Colonic mucosa (tissue), 4 donors: ENCODE measurements at places on chromosomes 7 and 10.
A peak's percentile ranks its signal among the peaks of the same experiment; 100 is the strongest.

- DNase-seq = peak; percentile 43
These were observed 101.1 kb downstream of the ELAPOR2 start for GRCh38 chr7:86958380-86958779.

- DNase-seq = no peak
These were observed 33.5 kb downstream of the EZH2 start for GRCh38 chr7:148850564-148850963.

DNA sequence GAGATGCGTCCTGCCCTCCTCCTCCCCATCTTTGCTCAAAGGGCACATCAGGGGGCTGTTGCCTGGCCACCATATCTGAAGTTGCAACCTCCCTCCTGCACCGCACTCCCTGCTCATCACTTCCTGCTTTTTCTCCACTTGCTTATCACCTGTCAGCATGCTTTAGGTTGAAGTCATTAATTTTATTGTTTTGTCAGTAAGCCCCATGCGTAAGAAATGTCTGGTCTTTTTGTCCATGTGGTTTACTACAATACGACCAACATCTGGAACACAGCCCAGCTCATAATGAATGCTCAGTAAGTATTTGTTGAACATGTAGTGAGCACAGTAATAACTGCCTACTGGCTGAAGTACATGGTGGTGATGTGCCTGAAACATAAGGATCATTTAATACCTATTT lies 71.6 kb upstream of the GJD4 start:
- DNase-seq = no peak

- DNase-seq = no peak
These were observed 89.6 kb downstream of the CACNB2 start for GRCh38 chr10:18229826-18230225.

- no peak for DNase-seq
These were observed 25.8 kb upstream of the FAM13C start for GRCh38 chr10:59387951-59388670.

DNA sequence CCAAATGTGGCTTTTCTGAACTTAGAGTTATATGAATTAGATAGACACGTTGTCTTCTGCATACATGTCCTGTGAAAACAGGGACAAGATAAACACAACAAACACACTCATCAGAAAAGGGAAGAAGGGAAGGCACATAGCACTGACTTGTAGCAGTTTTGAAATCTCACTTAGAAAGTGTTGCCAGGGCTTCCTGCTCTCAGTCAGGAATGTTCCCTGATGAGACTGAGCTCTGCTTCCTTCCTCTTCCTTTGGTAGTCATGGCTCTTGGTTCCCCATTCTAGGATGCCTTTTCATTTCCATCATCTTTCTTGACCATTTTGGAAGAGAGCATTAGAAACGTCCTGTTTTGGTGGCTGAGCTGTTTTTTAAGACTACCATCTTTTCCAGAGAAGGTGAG lies 233.8 kb upstream of the LYZL1 start:
- DNase-seq = no peak

GRCh38 chr10:75911426-75911825 lies 480.0 kb downstream of the LRMDA start:
- no peak for DNase-seq

GRCh38 chr10:49001870-49002672 lies 62.4 kb upstream of the LRRC18 start:
- DNase-seq = no peak

- no peak for DNase-seq
These were observed 189.8 kb downstream of the CTNNA3 start for GRCh38 chr10:67506083-67506756.

- no peak for DNase-seq
These were observed 1.8 kb upstream of the IGF2BP3 start for GRCh38 chr7:23472046-23472445.

DNA sequence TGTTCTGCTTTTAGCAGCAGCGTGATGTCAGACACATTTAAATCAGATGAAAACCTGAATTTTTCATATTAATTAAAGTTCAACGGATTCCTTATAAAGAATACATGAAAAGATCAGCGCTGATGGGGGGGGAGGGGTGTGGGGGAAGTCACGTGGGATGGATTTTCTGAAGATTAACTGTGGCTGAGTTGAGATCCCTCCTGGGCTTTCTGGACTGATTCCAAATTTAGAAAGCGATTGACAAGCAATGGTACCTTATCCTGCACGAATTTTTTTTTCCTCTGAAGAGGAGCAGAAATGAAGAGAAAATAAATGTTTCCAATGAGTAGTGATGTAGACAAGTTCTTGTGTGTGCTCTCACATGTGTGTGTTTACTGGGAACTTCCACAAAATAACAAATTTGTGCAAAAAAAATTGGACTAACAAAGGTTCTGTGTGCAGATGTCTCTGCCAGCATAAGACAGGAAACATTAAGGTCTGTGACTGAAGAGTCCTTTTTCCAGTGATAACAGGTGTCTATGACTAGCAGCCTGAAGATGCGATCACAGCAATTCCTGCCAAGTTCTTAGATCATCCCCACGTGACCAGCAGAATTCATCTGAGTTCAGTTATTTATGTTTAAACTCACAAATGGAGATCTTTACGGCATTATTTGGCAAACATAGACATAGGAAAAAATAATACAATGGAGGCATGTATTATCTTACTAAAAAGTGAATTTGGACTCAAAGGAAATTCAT lies 585.2 kb upstream of the CELF2 start:
- no peak for DNase-seq

DNA sequence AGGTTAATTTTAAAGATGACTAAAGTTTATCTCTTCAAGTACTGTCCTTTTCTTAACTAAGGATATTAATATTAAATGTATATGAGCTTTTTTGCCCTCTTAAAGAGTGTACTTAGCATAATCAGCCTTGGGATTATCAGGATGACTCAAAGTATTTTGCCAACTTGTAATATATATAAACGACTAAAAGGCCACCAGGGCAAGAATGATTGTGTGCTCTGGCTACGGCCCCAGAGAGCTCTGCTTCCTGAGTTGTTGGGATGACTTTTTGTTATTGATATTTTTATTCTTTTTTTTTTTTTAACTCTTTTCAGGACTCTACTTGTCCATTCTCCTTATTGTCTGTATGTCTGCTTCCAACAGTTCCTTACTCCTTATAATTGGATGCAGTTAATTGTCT lies 14.8 kb upstream of the CHRM2 start:
- DNase-seq = no peak

GRCh38 chr10:86857128-86857721 lies 100.2 kb downstream of the MMRN2 start:
- no peak for DNase-seq

- DNase-seq = no peak
These were observed 3.1 kb upstream of the CAPZA2 start for GRCh38 chr7:116859323-116859722.

GRCh38 chr7:102146122-102146521 lies 140.5 kb upstream of the SH2B2 start:
- no peak for DNase-seq

DNA sequence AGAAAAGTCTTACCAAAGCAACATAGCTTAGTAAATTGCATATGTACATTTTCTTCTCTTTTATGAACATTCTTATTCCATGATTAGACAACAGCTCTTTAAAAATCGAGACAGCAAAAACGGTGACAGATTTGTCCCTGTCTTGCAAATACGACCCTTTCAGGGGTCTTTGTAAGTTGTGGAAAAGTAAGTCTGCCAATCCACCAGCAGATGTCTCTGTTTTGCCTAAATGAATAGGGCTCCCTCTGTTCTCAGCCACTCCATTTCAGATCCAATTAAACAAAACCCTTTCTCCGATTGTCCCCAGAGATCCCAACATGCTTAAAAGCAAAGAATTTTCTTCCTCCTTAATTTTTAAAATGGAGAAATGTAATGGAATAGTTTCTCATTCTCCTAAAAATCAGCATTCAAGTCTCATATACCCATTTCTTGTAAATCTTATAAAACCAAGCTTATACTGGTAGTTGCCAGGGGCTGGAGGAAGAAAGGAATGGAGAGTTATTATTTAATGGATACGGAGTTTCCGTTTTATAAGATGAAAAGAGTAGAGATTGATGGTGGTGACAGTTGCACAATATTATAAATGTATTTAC lies 61.0 kb upstream of the NFE2L3 start:
- no peak for DNase-seq

DNA sequence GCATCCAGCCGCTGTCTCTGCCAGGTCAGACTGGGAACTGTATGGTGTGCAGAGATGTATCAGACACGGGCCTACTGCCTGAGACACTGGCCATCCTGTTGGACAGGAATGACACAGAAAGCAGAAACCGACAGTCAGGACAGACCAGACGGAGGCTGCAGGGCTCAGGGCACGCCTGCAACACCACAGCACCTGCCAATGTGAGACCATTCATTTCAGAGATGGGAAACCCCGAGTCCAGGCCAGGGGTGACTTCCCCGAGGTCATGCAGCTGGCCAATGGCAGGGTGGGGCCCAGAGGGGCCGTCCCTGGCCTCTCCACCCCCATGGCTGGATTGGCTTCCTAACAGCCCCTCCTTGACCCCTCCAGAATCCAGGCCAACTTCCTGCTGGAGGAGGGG lies 34.7 kb downstream of the GRID1 start:
- DNase-seq = no peak

DNA sequence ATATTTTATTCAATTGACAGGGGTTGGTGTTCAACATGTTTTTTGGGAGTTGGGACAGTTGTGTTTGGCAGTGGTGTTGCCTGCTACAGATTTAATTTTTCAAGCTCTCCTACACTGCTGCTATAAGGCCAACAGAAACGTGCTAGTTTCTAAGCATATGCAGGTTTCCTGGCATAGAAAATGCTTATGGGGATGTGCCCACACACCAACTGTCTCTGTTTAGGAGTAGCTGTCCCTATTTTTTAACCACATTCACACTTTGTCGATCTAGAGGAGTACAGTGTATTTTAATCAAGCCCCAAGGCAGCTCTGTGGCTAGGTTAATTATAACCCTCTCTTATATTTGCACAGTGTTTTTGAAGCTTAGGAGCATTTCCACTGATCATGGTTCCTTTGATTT lies 28.6 kb downstream of the TMEM178B start:
- DNase-seq = no peak

- peak; percentile 78 for DNase-seq
These were observed 20.1 kb downstream of the MYL10 start for GRCh38 chr7:101608772-101609713.

GRCh38 chr10:33233221-33233620 lies 101.2 kb downstream of the NRP1 start:
- DNase-seq = no peak

DNA sequence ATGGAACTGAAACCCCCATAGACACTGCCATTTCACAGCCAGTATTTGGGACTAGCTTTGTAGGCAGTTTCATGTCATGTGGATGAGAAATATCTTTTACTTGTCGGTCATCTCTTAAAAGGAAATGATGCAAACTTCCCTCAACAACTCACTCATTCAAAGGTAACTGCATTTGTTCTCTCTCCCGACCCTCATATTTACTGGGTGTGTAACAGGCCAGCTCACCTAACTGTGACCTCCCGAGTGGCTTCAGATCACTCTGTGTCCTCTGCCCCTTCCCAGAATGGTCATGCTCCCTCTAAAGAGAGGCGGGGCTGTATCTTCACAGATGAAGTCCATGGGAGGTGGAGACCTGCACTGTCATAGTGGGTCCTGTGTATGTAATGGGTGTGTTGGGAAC lies 14.7 kb downstream of the LRRC18 start:
- no peak for DNase-seq

DNA sequence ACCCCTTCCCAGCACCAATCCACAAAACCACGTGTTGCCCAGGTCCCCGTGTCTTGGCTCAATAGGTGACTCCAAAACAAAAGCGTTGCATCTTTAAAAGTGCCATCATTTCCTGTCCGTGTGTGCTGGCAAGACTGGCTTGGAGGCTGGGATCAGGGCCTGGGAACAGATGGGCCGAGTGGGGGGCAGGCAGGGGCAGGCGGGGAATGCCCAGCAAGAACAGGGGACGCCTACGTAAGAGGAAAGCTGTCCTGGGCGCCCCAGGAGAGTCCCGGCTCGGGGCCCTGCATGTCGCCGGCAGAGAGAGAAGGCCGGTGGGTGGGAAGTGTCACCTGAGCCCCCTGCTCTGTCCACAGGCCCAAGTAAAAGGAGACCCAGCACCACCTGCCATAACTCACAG lies 86.5 kb downstream of the PAXIP1 start:
- no peak for DNase-seq

- DNase-seq = peak; percentile 24
These were observed 163.9 kb downstream of the JCAD start for GRCh38 chr10:29895456-29895855.

DNA sequence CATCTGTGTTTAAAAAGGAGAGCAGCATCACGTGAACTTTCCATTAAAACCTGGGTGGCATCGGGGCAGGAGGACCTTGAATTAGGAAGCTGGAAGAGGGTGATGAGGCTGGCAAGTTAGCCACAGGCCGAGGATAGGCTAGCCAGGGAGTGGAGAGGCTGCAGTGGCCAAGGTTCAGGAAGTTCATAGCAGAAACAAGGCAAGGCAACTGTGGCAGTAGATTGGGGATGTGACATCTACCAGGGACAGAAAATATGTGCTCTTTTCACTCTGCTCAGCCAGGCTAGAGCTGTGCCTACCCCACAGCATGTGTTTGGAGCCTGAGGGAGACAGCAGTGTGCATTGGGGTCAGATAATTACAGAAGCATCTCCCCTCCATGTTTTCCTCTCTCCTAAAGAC lies 2.2 kb upstream of the INPP5F start:
- DNase-seq = no peak

DNA sequence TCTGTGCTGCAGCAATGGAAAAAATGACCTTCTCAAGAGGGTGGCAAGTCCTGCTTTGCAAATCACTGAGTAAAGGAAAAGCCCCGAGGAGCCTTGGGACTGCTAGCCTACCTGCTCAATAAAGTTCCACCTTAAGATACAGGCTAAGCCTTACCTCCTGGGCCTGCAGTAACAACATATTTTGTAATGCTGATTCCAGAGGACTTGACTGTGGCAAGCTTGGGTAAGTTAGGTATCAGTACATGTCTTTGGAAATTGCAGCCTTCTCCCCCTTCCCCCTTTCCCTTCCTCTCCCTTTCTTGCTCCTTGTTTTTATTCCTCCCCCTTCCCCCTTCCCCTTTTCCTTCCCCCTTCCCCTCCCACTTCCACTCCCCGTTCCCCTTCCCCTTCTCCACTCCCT lies 126.2 kb downstream of the SORCS3 start:
- no peak for DNase-seq

DNA sequence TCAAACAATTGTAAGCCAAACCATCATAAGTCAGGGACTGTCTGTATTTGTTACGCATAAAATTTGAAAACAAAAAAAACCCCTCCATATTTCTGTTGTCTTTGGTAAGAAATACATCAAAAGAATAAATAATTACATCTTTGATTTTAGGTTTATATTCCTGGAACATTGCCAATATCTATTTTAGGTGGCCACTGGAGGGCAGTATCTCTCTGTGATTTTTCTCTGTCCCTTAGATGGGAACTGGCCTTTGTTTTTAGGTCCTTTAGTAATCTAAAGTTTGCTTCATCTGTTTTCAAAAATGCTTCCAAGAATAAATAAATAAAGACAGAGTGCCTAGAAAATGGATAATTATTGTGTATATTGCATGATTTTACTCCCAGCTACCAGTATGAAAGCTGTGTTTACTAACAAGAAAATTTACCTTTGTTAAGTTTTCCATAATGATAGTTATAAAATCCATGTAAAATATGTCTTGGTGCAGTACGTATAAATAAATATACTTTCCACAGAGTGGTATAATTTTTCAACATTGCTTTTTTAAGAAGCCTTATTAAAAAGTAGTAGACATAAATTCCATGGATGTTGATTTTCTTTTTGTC lies 64.2 kb downstream of the PHYHIPL start:
- DNase-seq = peak; percentile 23

- DNase-seq = no peak
These were observed 6.0 kb downstream of the EGFR start for GRCh38 chr7:55024776-55025175.

- no peak for DNase-seq
These were observed 25.5 kb downstream of the FGFBP3 start for GRCh38 chr10:91883549-91884444.
